ENCODE measurements at places on chromosomes 6 and 20. TPM values are rescaled to one million over a fixed set of nuclear protein-coding genes. Genes with fewer than 3 reads are reported as not detected.
A peak's percentile ranks its signal among the peaks of the same experiment; 100 is the strongest.

Gene RIPPLY2
- not detected for total RNA-seq

Gene UFL1
- total RNA-seq: 26.6 TPM

- DNase-seq: no peak
These were observed 37.0 kb downstream of the PEX7 start for GRCh38 chr6:136859430-136859829.

DNA sequence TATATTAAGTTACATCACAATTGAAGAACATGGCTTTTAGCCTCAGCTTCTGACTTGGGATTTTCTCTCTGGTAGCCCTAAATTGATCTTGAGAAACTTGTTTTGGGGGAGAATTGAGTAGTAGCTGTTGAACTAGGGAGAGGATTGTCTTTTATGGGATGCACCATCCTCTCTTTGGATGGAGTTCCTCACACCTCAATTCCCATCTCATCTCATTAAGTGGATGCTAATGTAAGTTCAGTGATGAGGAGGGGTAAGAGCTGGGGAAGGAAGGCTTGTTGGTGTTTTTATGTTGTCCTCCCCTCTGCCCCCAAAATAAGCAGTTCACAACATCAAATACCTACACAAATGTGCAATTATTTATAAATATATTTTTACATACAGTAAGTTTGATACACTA lies 4.0 kb downstream of the GJA1 start:
- no peak for DNase-seq

GRCh38 chr6:36160147-36160760 lies 29.9 kb downstream of the MAPK13 start:
- DNase-seq: peak; percentile 76
